ENCODE measurements at places on chromosomes 11 and 22.

GRCh38 chr11:73528483-73529203 is 69.3 kb downstream of the FAM168A start:
- no peak for DNase-seq

- no peak for DNase-seq
These were observed at the start of gene TMEM179B for GRCh38 chr11:62787005-62787759. TSS of gene TMEM179B (plus strand) at chr11:62787402. CDS start at chr11:62787432, 30 bp downstream.

DNA sequence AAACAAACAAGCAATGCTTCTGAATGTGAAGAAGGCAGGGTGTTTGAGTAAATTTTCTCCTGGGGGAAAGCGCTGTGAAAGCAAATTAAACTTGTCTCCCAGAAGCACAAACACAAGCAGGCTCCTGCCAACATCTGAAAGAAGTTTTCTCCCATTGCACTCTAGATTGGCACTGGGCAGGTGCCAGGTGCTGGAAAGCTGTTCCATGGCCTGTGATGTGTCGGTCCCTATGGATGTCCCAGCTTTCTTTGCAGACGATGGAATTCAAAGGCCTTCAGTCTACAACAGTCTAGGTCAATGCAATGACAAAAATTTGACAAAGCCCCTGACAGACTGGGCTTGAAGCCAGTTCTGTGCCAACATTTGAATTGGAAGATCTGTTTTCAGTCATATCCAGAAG is 246.1 kb upstream of the NARS2 start:
- no peak for DNase-seq

DNA sequence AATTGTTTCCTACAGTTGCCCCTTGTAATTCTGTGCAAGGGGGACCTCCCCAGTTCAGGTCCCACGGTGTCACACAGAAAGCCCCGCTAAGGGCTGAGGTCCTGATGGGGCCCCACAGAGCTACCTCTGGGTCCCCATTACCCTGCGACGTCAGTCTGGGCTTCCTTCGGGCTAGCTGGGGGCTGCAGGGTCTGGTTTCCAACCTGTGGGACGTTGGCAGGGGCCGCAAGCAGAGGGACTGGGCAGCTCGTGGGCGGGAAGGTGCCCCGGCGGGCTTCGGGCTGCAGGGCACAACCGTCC is 698 bp downstream of the SLC37A4 start:
- no peak for DNase-seq

DNA sequence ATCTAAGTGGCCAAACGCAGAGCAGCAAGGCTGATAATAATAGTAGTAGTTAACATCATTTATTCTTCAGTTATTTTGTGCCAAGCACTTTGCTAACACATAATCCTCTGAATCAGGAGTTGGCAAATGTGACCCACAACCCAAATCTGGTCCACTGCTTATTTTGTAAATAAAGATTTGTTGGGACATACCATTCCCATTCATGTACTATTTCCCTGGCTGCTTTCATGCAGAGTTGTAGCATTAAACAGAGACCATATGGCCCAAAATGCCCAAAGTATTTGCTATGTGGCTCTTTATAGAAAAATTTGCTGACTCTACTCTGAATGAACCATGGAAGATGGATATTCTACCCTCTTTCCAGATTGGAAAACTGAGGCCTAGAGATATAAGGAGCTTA is 50.3 kb downstream of the COMMD9 start:
- DNase-seq: no peak

DNA sequence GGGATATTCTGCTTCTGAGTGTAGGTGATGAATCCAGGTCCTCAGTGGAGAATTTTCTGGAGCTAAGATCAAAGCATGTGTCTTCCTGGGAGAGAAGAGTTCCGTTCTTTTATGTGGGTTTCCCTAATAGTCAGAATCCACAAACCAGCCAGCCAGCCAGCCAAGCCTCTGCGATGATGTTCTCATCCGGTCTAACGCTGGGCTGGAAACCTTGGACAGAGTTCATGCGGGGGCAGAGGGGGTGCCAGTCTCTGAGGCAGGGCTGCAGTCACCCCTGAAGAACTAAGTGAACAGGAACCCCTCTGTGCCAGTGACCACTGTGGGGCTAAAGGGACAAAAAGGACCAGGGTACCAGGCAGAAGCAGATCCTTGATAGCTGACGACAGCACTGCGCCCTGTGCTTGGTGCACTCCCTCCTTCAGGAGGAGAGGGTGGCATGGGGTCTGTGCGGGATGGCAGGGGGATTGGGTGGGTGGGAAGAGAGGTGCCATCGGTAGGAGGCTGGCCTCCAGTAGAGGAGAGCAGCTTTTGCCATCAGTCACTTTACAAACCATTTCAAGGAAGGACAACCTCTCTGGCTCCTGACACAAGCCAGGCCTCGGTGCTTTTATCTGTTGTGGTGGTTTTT is 27.1 kb downstream of the ADAMTS15 start:
- no peak for DNase-seq

GRCh38 chr11:86523738-86524619 is 148.4 kb downstream of the ME3 start:
- DNase-seq: no peak

DNA sequence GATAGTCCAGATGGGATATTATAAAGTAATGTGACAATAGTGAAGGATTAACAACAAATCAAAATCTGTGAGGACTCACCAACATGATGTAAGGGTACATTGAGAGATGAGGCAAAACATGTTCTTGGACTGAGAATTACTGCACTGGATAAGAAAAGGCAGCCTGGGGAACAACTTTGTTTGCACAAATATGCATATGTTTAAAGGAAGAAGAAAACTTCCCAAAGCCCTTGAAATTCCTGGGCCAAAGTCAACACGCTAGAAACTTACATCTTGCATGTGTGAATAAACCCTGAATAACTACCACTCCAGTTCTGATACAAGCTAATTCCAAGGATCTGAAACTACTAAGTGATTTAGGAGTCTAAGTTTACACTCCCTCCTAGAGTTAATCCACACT is 1.1 kb downstream of the OR52A5 start:
- no peak for DNase-seq

GRCh38 chr11:102573851-102574250 is 43.3 kb upstream of the MMP7 start:
- DNase-seq: no peak

GRCh38 chr11:117604336-117604995 is 192.6 kb downstream of the DSCAML1 start:
- DNase-seq: no peak

- no peak for DNase-seq
These were observed 31.3 kb upstream of the WNT7B start for GRCh38 chr22:46008291-46008690.

- no peak for DNase-seq
These were observed 22.0 kb downstream of the RHBDD3 start for GRCh38 chr22:29245626-29246385.

GRCh38 chr11:118243993-118244762 is 8.0 kb downstream of the MPZL3 start:
- DNase-seq: no peak

DNA sequence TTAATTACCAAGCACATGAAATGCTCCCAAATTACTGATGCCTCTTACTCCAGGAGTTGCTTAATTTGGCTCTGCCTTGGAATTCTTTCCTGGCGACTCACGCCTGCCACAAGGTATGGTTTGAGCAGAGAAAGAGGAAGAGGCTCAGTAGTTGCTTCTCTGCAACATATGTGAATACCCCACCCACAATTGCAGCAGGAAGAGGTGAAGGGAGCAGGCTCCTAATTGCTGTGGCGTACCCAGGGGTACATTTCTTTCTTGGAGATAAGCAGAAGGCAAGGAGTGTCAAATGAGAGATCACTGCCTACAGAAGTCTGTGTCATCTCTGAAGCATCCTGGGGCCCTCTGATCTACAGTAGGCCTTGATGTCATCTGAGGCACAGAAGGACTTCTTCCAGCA is 10.6 kb upstream of the NNMT start:
- peak; percentile 23 for DNase-seq

GRCh38 chr11:39036021-39036420 is 2423.4 kb downstream of the LRRC4C start:
- no peak for DNase-seq

DNA sequence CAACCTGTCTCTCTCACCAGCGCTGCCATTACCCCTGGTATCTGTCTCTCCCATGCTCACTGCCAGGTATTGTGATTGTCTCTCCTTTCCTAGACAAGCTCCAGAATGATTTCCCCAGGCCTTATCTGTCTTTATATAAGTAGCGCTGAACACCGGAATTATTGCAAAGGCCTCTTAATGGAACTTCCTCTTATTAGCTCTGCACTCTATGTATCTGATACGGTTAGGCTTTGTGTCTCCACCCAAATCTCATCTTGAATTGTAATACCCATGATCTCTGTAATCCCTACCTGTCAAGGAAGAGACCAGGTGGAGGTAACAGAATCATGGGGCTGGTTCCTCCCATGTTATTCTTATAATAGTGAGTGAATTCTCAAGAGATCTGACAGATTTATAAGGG is 39.3 kb downstream of the DDI1 start:
- DNase-seq: no peak

- no peak for DNase-seq
These were observed 64.6 kb downstream of the PPFIBP2 start for GRCh38 chr11:7578276-7578955.

DNA sequence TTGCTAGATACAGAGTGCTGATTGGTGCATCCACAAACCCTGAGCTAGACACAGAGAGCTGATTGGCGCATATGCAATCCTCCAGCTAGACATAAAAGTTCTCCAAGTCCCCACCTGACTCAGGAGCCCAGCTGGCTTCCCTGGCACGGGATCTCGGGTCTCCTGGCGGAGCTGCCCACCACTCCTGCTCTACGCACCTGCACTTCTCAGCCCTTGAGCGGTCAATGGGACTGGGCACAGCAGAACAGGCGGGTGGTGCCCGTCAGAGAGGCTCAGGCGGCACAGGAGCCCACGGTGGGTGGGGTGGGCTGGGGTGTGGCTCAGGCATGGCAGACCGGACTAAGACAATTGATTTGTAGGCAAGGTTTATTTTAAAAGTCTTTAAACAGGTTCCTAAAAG is 1365.5 kb downstream of the FAM181B start:
- no peak for DNase-seq

GRCh38 chr11:128841461-128842072 is 25.5 kb downstream of the KCNJ1 start:
- DNase-seq: no peak

DNA sequence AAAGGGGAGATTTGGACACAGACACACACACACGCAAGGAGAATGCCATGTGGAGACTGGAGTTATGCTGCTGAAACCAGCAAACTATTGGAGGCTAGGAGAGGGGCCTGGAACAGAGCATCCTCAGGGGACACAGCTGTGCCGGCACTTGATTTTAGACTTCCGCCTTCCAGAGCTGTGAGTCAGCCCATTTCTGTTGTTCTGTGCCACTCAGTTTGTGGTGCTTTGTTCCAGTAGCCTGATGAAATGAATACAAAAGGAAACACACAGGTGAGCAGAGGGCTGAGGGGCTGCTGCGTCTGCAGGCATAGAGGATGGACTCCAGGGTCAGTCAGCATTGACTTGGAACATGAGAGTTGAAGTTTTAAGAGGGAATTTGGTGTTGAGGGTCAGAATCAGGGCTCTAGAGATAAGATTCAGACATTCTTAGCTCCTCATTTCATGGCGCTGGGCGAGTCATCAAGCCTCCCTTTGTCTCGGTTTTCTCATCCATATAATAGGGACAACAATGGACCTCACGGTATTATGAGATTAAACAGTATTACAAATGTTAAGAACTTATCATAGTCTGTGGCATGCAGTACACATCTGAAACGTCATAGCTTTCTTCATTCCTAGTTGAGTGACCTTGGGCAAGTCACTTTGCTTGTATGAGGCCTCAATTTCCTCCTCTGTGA is 191.0 kb downstream of the MIAT start:
- DNase-seq: no peak

DNA sequence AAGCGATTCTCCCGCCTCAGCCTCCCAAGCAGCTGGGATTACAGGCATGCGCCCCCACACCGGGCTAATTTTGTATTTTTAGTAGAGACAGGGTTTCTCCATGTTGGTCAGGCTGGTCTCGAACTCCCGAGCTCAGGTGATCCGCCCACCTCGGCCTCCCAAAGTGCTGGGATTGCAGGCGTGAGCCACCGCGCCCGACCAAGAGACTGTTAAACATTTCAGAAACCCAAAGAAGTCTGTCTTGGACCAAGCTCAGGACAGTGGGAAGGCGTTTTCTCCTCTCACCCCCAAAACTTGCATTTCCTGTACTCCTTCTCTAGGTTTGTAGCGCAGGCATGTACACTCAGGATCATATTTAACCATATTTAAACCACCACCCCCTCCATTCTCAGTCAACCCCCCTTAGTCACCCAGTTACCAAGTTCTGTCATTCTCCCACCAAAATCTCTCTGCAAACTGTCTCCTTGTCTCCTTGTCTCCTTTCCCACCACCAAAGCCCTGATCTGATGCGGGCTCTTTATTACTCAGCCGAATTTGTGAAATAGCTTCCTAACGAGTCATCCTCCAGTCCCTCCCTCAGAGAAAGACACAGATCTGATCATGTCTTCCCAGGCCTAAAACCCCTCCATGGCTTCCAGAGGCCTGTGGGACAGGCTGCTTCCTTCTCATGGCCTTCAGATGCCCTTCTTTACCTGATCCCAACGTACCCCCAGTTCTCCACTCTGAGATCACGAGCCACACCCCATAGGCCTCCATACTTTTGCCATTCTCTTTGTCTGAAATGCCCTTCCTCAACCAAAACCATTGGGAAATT is 29.0 kb upstream of the CREB3L1 start:
- DNase-seq: peak; percentile 71

DNA sequence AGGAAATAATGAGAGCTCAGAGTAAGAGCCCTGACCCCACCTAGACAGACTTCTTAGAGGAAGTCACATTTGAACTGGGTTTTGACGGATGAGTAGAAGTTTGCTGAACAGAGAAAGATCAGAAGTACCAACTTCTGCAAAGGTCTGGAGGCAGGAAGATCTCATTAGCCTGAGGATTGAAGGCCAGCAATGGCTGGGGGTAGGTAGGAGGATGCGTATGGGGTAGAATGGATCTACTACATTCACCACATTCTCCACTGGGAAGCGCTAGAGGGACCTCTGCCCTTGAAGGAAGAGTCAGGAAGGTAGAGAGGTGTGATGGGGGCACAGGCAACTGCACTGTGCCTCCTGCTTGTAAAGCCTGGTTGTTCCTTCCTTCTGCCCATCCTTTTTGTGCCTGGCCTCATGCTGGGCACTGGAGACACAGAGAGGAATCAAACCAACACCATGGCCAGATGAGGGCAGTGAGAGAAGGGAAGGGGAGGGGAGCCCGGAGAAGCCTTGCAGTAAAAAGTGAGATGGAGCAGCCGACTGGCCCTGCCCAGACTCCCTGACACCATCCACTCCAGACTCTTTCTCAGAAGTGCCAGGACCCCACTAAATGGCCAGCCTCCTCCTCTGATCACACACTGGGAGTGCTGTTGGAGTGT is 4.9 kb downstream of the TPBGL start:
- DNase-seq: no peak

DNA sequence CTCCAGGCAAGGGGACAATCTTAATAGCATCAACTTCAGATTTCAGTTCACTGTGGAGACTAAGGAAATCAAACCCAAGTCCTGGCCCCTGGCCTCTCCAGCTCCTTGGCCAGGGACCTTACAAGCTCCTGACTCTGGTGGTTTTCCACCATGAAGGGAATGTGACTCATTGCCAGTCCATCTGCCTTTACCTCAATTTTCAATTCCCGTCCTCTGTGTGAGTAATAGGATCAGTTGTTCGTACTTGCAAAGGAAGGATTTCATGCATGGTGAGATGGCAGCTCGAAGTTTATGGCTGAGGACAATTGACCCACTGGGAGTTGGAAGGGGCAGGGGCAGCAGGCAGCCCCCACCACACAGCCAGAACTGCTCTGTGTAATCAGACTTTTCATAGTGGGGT is 42.5 kb downstream of the INSC start:
- no peak for DNase-seq
